ENCODE measurements at places on chromosomes 7 and 10.

DNA sequence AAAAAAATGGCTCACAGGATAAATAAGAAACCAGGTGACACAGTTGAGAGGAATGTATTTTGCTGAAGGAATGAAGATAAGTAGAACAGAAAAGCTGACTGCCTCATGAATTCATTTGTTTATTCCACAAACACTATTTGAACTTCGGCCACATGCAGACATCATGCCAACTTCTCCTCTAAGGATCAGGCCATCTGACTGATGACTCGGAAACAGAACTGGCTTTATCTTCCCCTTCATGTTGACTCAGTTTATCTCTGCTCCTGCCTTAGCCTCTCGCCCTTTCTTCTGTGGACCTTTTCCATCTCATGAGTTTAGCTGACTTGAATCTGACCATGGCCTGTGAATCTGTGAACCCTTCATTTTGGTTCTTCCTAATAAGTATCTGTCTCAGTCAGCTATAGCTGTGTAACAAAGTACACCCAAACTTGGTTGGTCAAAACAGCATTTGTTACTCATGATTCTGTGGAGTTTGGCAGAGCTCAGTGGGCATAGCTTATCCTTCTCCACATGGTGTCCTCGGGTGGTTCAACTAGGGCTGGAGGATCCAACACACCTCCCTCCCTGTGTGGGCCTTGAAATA is 44.0 kb upstream of the GRID1 start:
- no peak for DNase-seq

GRCh38 chr10:102764470-102765161 is 20.9 kb downstream of the WBP1L start:
- no peak for DNase-seq

DNA sequence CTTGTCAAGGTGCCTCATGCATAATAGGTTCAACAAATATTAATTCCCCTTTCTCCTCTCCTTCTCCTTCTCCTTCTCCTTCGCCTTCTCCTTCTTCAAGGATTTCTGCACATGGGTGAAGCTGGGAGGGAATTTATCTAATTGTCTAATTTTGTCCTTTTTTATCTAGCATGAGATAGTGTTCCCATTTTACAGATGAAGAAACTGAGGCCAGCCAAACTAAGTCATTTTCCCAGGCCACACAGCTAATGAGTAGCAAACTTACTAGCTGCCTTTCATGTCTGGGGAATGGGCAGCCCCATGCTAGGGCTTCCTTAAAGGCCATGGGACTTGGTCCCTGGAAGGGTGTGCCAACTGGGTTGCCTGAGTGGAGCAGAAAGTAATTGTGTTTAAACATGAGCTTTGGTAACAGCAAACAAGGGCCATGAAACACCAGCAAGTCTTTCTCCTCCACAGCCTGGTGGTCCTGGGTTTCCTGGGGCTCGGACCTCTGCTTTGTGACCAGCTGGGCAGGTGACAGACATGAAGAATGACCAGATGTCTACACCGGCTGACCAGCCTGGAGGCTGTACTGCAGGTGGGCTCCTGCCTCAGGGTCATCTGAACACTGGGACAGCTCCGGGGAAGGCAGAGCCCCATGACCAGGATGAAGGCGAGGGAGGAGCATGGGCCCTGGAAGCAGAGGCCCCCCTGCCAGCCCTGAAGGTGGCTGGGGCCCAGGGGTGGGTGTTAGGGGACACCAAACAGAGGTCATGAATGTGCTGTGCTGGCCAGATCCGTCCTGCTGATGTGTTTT is 138.0 kb downstream of the PTPN20 start:
- no peak for DNase-seq

- DNase-seq = no peak
These were observed 85.0 kb downstream of the SGMS1 start for GRCh38 chr10:50538555-50539398.

DNA sequence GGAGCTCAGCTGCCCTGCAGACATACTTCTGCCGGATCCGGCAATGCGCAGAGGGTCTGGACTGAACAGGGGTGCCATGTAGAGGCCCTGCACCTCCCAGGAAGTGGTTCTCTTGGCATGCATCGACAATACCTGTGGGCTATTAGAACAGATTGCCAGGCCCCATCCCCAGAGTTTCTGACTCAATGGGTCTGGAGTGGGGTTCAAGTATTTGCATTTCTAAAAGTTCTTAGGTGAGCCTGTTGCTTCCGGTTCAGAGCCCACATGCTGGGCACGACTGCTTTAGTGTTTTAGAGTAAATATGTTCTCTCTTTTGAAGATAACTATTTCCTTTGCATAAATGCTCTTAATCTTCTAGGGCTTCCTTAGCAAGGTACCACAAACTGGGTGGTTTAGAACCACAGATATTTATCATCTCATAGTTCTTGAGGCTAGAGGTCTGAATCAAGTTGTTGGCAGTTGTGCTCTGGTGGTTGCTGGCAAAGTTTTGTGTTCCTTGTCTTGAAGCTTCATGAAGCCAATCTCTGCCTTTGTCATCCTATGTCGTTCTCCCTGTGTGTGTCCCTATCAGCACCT is 435.5 kb downstream of the TCERG1L start:
- DNase-seq = no peak

DNA sequence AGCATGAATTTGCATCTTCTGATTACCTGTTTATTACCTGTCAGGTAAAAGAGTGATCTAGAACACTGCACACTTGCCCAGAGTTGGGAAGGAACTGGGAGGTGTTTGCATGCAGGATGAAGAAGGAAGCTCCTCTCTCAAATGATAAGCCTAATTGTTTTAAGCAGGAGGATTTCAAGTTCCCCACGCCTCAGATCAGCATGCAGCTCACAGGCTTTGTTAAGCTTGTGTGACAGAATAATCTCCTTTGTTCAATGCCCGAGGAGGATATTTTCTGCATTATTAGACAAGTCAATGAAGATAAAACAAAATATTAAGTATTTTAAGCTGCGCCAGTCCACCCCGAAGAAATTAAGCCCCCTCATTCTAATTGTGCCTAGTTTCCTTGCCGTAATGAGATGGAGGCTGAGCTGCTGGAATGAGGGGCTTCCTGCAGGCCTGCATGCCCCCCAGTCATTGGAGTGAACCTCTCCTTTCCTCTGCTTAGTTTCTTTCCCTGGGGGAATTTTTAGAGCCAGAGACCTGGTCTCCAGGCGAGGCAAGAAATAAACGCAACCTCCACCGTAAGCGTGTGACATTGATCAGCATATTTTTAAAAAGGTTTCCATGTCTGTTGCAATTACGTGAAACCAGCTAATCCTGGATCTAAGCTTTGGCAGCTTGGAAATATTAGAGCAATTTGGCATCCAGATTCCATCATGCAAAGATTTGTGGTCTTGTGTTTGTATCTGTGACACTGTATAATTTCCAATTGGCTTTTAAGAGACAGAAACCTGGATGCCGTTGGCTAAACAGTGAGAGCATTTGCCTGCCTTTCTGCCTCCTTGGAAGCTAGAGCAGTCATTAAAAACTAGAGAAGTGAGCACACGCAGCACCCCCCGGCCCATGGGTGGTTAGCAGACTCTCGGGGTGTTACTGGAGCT is 376.0 kb downstream of the GALNT17 start:
- DNase-seq = no peak

GRCh38 chr10:36391405-36391804 is 734.0 kb upstream of the ANKRD30A start:
- DNase-seq = no peak

GRCh38 chr7:148060724-148061123 is 529.8 kb upstream of the C7orf33 start:
- DNase-seq = no peak

GRCh38 chr10:101467286-101467770 is 113.4 kb downstream of the BTRC start:
- DNase-seq = peak; percentile 75

DNA sequence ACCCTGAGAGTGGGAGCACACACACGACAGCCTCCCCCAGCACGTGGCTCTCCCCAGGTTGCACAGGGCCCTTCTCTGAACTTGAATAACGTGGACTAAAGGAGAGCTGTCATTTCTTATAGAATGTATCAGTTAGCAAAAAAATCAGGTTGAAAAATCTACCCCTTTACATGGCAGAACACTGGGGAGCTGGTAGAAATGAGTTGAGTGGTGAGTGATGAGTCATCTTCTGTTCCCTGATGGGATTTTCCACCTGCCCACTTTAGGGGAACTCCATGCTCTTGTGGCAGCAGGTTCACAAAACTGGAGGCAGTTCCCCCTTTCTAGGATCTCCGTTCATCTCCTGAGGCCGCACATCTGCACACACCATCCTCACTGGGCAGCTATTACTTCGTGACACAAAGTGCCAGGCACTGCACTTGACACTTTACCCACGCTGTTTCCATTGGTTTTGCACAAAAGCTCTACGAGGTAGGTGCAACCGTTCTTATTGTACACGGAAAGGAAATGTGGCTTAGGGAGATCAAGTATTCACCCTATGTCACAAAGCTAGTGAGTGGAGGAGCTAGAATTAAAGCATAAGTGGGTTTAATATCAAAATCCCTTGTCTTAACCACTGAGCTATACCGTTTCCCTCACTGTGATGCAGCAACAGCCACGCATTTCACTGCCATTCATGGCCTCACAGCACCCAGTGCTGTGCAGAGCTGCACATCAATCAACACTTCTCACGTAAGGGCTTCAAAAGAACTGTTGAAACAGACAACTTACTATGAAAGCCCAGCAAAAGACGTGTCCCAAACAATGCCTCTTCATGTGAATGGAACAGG is 80.2 kb downstream of the RNF216 start:
- DNase-seq = no peak

GRCh38 chr7:107384025-107384424 is 85.8 kb upstream of the GPR22 start:
- DNase-seq = no peak

DNA sequence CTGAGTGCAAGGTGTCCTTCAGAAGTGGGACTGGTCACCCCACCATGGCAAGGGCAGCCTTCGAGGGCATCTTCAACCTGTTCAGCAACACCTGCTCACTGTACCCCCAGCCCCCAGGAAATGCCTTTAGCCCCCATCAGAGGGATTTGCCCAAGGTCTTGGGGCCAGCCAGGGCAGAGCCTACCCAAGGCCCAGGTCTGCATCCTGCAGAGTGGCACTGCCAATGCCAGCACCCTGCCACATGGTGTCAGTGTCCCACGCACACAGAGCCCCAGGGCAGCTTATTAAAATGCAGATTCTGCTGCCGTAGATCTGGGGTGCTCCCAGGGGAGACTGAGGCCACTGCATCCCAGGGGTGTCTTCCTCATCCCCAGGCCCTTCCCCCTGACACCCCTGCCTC is 106.2 kb upstream of the KCTD7 start:
- DNase-seq = no peak

- no peak for DNase-seq
These were observed 159.1 kb downstream of the LRRC4 start for GRCh38 chr7:127872122-127872521.

Data from urothelium cell line (cell line).